Daoy (cell line): ENCODE measurements at places on chromosomes 7 and 10.

DNA sequence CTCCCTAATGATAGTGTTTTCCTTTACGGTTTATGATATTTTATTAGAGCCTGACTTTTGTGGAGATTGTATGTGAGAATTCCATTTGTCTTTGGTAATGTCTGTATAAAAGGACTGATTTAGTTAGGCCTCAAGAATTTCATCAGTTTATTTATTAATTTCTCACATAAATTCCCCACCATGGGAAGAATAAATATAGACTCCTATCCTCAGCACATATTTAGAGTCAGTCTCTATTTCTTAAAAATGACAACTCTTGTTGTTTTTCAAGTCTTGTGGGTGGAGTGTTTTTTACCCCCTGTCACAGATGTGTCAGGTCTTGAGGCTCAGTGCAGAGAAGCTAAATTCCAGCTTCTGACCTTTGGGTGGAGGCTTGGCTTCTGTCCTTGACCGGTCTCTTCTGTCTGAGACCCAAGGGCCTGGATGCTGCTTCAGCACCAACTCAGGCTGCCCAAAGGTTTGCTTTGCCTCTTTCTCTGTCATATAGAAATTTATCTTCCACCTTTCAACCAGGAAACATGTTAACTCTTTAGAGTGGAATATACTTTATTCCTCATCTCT lies 117.3 kb upstream of the INHBA start:
- no peak for DNase-seq

- DNase-seq, result no peak
These were observed 152.3 kb downstream of the SDK1 start for GRCh38 chr7:3453398-3453797.

DNA sequence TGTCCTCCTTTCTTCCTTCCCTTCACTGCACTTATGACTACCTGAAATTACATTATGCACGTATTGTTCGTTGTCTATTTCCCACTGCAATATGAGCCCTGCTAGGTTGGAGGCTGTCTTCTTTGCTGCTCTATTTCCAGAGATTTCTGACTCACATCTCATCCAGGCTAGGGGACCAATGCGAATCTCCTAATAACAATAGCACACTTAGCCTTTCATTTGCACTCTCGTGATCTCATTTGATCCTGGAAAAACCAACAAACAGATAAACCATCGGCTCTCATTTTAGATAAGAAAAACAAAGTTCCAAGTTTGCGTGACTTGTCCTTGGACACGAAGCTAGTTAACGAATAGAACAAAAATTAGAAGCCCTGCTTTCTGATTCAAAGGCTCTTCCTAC lies 1.4 kb downstream of the ZNF438 start:
- DNase-seq, result no peak

DNA sequence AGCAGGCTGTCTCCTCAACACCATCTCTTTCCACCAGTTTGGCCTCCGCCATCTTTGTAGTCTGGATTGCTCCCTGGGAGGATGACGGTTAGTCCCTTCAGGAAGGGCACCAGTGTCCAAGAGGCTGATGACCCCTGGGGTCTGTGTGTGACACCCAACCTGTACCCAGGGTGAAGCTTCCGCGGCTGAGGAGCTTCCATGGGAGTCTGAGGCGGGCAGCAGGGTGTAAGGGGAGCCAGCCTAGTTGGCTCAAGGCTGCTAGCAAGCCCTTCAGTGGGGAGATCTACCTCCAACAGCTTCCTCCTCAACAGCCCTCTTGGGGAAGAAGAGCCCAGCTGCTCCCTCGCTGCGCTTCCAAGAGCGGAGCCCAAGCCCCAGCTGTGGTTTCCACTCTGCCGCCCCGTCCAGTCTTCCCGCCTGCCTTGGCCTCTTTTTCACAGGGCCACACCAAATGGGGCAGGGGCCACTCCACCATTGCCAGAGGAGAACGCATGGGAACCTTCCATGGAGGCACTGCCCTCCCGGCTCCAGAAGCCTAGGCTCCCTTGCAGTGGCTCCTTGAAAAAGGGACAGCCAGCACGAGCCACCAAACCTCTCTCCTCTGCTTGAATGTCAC lies 57.4 kb downstream of the TMEM209 start:
- no peak for DNase-seq

DNA sequence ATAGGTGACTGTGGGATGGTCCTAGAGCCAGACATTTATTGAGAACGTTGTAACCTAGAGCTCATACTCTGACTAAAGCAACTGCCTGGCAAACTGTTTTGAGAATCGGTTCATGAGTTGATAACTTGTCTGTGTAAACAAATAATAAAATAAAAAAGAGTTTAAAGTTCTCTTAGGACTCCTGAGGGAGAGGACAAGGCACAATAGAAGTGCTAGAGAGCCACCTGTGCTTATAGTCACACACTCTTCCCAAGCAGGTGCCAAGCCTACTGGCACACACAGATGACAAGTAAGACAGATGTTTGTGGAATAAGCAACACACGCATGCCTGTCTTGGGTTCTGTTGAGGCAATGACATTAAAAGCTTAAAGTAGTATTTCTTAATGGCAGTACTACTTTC lies 7.9 kb downstream of the EDRF1 start:
- no peak for DNase-seq

DNA sequence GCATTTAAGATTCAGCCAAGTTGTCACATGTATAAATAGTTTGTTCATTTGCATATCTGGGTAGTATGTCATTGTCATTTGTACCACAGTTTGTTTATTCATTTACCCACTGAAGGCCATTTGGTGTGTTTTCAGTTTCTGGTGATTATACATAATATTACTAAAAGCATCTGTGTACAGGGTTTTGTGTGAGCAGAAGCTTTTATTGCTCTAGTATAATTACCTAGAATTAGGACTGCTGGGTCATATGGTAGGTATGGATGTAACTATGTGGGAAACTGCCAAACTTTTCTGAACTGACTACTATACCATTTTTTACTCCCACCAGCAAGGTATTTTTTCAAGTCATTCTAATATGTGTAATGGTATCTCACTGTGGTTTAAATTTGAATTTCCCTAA lies 584.0 kb upstream of the GHITM start:
- no peak for DNase-seq
